LHCN-M2 (cell line): ENCODE measurements at places on chromosomes 12 and 14. TPM values are rescaled to one million over a fixed set of nuclear protein-coding genes. Genes with fewer than 3 reads are reported as not detected.

SERPINA1 gene
- total RNA-seq, result not detected in 2 replicates

SSTR1 gene
- total RNA-seq, result 6.9 and 7.7 TPM in 2 replicates

FAM186B gene
- total RNA-seq, result 0.19 and 0.40 TPM in 2 replicates

PARP11 gene
- 2.6 and 3.8 TPM in 2 replicates for total RNA-seq

IFNG gene
- total RNA-seq, result not detected in 2 replicates

HCAR3 gene
- total RNA-seq, result not detected in 2 replicates

ARHGDIB gene
- 16.0 and 16.8 TPM in 2 replicates for total RNA-seq

TBX3 gene
- total RNA-seq, result 19.3 and 19.9 TPM in 2 replicates

KLRG1 gene
- total RNA-seq, result 0.19 and 0.52 TPM in 2 replicates

PIWIL1 gene
- not detected in 2 replicates for total RNA-seq

DPF3 gene
- 9.5 and 11.1 TPM in 2 replicates for total RNA-seq

TESPA1 gene
- not detected in 2 replicates for total RNA-seq

GLT8D2 gene
- 42.0 and 47.1 TPM in 2 replicates for total RNA-seq

SYCP3 gene
- 0.34 TPM in 1 of 2 replicates, not detected in the other for total RNA-seq

MYL2 gene
- not detected in 2 replicates for total RNA-seq

FOXA1 gene
- total RNA-seq, result 0.13 TPM in 1 of 2 replicates, not detected in the other
